Mammary epithelial cell (primary cell): ENCODE measurements at places on chromosomes 3 and 15.

DNA sequence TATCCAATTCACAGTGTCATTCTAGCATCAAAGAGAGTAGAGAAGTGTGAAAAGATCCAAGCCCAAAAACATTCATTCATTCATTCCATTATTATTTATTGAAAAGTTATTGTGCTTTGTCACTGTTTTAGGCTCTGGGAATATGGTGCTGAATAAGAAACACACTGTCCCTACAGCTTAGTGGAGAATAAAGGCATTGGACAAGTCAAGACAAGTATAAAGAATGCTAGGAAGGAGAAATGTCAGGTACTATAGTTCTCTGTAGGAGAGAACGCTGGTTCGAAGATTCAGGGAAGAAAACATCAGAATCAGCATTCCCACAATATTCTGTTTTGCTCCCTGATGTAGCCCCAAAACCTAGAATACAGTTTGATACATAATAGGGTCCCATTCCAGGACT lies 128.8 kb upstream of the CHRM5 start:
- peak; percentile 23 for DNase-seq

DNA sequence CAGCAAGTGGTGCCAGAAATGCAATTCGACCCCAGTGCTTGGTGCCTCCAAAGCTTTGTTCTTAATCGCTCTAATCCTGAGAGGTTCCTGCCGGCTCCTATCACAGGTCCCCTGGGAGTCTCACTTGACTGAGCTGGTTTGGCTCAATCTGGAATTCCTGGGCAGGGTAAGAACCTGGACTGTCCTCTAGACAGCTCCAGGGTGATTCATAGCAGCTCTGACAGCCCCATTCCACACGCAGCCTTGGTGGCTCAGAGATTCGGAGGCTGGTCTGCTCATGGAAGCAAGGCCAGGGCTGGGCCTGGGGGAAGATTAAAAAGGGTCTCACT lies 37.9 kb downstream of the MYO5C start:
- no peak for DNase-seq

- DNase-seq = no peak
Measured at GRCh38 chr3:1469687-1470086, 376.9 kb downstream of the CNTN6 start.

DNA sequence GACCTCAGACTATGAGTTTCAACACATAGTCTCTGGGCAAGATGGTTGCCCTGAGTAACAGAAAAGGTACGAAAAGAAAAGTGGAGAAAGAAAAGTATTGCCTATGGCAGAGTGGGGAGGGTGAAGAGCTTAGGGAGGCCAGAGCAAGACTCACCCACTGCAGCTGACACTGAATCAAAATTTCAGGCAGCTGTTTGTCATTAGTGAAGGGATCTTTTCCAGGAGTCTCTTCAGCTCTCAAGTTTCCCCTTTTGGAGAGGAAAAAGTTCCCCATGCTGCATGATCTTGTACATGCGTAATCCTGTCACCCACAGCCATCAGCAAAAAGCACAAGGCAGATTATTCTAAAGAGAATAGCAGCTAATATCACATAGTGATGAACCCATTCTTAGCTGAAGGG lies 616.9 kb upstream of the GBE1 start:
- no peak for DNase-seq

- peak; percentile 84 for DNase-seq
Measured at GRCh38 chr15:62895905-62896316, 146.6 kb upstream of the TPM1 start.

GRCh38 chr3:31635545-31635944 lies 102.8 kb downstream of the STT3B start:
- no peak for DNase-seq

DNA sequence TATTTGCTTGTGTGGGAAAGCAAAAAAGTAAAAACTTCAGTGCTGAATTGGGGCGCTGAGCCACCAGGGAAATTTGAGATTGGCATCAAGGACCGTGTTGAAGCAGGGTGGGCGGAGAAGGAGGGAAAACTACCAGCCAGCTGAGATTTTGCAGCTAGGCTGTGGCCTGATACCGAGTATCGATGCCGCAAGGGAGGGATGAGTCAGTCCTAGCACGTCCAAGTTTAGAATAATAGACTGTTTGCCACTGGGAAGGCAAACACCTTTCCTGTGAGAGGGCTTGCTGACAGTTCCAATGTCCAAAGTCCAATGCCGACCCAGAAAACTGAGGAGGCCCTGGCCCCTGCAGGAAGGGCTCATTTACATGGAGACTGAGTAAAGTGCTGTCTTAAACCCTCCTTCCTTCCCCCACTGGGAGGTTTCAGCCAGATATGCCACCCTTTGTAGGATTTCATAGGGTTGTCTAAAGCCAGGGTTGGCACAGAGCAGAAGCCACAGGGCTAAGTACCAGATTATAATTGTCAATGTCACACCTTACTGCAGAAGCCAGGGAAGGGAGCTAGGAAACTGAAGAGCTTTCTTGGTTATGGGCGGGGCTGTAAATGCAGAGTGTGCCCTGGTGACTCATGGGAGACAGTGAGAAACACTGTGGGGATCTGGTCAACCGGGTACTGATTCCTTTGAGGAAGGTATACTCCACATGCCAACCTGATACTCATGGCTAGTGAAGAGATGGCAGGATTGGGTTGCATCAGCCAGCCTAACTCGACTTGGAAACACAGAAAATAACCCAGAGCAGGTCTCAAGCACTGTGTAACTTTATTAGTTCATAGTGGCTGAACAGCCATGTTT lies 28.4 kb upstream of the PIK3CB start:
- peak; percentile 96 for DNase-seq
